KG1 (cell line): ENCODE measurements at places on chromosomes 1 and 21.

DNA sequence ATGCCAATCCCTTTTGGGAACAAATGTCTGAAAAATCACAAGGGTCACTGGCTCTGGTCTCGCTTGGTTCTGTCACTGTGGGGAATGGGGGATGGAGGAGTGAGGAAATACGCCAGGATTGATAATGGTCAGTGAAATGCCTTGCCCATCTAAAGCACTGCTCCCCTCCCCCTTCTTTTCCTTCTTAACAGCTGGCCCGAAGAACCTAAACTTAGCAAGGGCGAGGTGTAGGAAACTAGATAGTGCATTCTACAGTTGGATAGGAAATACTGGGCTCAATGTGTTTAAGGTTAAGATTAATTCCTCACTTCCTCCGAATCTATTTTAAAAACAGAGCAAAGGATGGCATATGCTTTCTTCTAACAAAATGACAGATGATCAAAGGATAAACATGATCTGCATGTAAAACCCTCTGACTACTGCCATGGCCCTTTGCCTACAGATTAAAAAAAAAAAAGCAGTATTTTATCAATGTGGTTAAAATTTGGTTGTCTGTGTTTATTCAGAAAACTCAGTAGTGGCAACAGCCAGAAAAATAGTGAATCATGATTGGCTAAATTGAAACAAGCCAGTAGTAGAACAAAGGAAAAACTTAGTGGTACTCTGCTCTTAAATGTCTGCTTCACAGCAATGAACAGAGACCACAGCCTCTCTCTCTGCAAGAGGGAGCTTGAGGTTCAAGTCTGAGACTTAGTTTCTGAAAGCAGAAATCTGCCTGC is 86.1 kb upstream of the VAV3 start:
- peak; percentile 86 for DNase-seq

DNA sequence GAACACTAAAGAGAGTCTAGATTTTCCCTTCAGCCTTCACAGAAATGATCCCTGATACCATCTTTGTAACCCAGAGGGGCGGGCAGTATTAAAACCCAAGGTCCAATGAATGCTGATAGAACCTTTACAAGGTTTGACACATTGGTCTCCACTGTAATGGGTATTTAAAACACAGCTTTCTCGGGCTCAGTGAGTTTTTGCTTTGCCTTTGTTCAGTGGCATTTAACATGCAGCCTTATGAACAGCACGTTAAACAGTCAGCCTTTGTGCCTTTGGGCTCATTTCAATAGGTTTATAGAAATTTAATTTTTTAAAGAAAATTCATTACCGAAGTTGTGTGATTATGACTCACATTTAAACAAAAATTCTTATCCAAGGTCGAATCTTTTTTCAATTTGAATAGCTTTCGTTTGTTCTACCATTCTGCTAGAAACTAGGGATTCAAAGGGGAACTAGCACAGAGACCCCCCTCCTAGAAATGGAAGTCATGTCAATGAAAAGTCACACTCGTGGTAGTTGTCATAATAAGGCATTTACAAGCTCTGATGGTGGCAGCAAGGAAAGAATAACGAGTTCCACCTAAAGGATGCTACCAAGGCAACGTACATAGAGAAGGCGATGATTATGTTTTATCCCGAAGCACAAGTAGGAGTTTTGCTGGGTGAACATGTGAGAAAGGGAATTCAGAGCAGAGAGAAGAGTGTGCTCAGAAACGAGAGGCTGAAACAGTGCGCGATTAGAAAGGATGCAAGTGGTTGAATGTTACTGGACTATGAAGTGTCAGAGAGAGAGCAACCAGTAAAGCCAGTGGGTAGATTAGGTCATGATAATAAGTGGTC is 66.2 kb downstream of the SGIP1 start:
- no peak for DNase-seq

- DNase-seq, result no peak
These were observed 4.8 kb upstream of the CTRC start for GRCh38 chr1:15433471-15433870.

DNA sequence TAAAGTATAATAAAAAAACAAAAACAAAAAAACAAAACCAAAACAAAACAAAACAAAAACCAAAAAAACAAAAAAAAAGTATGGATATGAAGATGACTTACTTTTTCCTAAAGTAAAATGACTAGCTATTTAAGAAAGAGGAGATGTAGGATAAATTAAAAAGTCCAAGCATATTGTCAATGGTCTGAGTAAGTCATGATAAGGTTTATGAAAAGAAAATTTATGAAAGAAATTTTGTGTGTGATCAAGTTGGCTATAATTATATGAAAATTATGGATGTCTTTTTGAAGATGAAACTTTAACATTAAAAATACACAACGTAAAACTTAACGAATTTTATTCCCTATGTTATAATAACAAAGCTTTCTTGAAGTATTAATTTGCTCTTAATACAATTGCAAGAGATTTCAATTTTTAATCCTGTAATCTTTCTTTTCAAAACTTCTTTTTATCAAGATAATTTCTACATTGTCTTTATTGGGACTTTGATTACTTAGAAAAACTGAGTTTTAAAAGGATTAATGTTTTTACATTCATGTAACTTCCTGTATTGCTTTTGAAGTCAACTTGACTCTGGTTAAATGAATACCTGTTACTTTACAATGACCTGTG is 200.9 kb upstream of the IVNS1ABP start:
- no peak for DNase-seq

DNA sequence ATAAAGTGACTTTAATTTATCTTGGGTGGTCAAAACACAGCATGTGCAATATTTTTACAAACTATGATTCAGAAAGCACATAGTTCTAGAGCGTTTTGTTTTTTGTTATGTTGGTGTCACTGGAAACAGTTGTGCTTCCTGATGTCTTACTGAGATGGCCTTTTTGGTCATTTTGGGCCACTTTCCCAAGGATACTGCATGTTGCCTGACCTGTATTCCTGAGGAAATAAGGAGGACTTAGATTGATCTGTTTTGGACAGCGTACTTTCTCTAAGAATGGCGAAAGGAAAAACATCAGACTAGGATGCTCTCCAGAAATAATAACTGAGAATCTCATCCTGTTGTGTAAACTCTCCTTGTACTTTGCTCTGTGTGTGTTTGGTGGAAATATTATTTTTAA is 451.2 kb downstream of the USP25 start:
- DNase-seq, result no peak

DNA sequence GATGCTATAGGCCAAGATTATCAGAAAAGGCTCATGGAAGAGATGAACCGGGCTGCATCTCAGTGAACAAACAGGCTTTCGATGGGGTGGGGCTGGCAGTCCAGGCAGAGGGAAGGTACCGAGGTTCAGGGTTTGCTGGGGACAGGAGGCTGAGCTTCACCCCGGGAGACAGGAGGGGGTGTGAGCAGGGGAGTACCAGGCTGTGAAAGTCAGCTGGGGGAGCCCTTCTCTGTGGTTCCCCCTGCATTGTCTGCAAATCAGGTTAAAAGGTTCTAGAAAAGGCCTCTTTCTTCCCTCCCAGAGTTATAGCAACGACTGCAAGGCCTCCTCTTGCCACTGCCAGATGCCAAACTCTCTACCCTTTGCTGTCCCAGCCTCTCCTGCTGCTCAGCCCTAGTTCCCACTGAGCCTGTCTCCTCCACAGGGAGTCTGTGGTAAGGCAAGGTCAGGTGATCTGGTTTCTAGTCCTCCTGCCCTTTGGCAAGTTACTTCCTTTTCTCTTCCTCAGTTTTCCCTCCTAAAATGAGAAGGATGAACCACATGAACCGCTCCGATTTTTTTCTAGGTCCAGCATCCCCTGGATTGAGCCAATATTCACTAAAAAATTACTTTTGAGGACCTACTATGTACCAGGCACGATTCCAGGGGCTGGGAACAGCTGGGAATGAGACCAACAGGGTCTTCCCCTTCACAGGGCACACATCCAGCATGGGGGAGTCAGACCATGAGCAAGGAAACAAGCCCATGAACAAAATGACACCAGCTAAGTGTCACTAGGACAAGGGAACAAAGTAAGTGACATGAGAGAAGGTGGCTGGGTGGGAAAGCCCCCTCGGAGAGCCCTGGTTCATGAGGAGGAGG is 7.2 kb downstream of the LAD1 start:
- no peak for DNase-seq

- no peak for DNase-seq
These were observed 58.0 kb upstream of the SGIP1 start for GRCh38 chr1:66475940-66476339.

DNA sequence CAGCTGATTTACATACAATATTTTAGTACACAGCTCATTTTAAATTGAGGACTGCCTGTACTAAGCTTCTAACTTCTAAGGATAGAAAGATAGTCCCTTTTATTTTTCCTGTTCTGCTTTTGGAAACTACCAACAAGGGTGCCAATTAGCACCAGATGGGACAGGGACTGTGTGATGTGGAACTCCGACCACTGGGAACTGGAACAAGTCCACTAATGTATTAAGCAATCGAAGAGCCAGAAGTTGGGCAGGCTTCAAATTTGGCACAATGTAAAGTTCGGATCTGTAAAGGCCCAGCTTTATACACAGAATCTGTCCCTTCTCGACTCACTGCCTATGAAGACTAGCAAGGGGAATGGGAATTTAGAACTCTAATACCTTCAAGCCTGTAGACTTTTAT is 149.3 kb downstream of the ZC3H11B start:
- DNase-seq, result no peak

- DNase-seq, result no peak
These were observed 478.2 kb downstream of the NEGR1 start for GRCh38 chr1:71804140-71804539.

DNA sequence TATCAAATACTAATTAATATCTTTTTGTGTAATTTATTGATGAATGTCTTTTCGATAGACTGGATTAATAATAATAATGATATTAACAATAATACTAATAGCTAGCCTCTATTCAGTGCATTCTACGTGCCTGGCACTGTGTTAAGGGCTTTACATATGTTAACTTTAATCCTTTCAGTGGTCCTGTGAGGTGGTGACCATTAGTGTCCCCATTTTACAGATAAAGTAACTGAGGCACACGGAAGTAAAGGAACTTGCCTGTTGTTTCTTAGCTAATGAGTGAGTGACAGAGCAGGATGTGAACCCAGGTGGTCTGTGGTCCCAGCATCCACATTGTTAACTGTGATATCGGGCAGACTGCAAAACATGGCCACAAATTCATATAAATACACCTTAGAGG is 335.7 kb upstream of the PROX1 start:
- no peak for DNase-seq

DNA sequence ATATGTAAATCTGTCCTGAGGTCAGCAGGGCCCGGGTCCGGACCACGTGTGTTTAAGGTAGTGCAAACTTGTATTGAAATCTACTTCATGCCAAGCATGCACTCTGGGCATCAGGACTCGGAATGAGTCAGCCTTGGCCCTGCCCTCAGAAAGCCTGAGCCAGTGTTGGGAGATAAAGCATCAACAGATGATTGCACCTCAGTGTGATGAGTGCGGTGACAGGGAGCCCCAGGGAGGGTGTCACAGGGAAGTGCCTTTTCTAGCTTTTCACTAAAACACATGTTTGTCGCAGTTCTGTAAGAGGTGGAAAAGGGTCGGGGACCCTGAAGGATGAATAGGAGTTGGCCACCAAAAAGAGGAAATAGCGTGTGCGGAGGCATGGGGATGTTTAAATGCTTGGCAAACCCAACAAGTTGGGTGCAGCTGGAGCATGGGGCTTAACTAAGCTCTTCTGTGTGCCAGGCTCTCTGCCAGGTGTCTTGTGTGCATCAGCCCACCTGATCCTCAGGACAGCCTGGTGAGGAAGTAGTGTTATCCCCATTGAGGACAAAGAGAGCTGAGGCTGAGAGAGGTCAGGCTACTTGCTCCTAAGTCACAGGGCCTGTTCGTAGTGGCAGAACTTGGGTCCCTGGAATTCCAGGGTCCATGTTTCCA is 48.2 kb upstream of the EPB41 start:
- no peak for DNase-seq

GRCh38 chr1:161131523-161132409 is 701 bp downstream of the DEDD start:
- no peak for DNase-seq

GRCh38 chr1:69363236-69363635 is 204.5 kb upstream of the LRRC7 start:
- no peak for DNase-seq

GRCh38 chr1:44174630-44175029 is 33.2 kb upstream of the KLF18 start:
- DNase-seq, result no peak

GRCh38 chr1:177432897-177433296 is 262.1 kb downstream of the BRINP2 start:
- no peak for DNase-seq

DNA sequence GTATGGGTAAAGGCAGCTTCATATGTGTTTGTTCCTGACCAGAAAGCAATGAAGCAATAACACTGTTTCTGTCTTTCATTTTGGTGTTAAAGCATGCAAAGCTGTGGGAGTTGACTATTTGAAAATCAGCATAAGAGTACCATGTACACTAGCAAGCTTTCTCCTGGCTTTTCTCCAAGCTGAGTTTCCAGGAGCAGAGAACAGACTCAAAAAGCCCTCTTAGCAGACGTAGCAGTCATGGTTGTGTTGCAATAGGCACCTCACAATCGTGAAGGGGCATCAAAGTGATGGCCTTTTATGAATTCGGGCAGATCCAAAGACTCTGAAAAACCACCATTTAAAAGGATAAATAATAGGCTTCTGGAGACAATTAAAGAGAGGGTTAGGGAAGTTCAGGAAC is 159.7 kb downstream of the PTGER3 start:
- DNase-seq, result no peak

DNA sequence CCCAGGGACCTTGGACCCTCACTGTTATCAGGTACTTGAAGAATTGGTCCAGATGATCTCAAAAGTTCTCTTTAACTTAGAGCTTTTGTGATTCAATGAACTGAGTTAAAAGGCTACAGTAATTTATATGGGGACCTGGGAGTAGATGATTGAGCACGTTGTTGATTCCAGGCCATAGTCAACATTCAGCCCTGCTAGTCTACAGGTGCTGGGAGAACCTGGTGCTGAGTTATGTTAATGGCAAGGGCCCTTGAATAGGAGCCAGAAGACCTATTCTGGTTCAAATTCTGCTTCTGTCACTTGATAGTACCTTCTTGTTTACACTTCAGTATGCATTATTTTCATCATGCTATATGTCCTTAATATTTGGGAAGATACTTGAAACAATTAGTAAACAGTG is 11.2 kb downstream of the DYRK3 start:
- DNase-seq, result no peak

- no peak for DNase-seq
These were observed 56.6 kb upstream of the C1orf174 start for GRCh38 chr1:3956527-3957170.

GRCh38 chr1:219518168-219518906 is 94.6 kb downstream of the ZC3H11B start:
- no peak for DNase-seq
